ENCODE measurements at places on chromosomes 11 and 22.

GRCh38 chr22:32801537-32802236 is at the start of gene TIMP3:
TSS of gene TIMP3 (plus strand) at chr22:32801705. CDS start at chr22:32802002, 297 bp downstream.
- no peak for DNase-seq

DNA sequence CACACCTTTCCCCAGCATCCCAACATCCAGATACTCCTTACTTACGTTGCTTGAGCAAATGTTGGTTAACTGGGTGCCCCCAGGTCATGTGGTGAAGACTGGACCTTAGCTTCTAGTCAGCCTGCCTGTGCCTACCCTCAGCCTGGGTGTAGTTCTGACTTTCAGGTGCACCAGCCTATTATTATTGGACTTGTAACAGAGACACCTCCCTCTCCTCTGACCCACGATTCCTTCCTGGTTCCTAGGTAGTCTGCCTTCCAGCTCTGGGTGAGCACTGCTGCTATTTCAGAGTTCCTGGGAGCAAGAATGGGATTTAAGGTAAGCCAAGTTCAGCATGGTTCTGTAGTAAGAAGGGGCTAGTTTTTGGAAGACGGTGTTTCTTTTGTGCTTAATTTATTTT is 138.2 kb downstream of the DSCAML1 start:
- no peak for DNase-seq

DNA sequence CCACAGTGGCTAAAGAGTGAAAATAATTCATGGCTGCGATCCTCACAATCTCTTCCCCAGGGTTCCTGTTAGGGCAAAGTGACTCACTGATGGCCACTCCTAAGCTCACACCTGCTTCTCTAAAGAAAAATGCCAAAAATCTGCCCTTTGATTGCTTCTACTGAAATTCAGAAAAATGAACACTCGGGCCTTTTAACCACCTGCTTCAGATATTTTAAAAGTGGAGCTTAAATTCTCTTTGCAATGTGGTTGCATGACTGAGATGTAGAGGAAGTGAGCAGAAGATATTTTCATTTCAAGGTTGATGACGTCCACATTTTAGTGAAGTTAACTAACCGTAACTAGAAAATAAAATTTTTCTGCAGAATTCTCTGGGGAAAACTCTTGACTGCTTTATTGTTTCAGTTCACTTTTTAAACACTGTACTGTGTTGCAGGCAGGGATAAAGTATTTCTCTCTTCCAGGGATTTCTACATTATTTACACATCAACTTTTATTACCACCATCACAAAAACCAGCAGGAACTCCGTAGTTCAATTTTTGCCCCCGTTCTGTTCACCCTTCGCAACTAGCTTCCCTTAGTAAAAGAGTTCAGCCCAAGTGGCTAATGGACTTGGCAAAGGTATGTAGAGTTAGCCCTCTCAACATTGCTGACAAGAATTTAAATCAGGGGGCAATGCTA is 8.5 kb downstream of the RAB30 start:
- no peak for DNase-seq

GRCh38 chr11:34586488-34587281 is 34.2 kb upstream of the EHF start:
- DNase-seq = no peak

DNA sequence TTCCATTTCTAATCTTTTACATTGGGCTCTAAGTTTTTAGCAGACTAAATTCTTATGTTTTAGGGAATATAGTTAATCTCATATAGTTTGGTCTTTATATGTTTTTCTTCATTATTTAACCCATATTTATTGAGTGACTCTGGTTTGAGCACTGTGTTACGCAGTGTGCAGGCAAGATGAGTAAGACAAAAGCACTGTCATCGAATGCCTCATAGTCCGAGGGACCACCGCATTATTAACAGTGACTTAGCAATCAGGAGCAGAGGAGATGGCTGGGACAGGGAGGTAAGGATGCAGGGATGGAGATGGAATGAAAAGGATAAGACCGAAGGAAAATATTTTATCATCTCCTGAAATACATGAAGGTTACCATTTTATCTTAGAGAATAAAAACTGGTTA is 65.2 kb upstream of the CTSC start:
- no peak for DNase-seq
